ENCODE measurements at places on chromosomes 12 and 14. TPM values are rescaled to one million over a fixed set of nuclear protein-coding genes. Genes with fewer than 3 reads are reported as not detected.

DNA sequence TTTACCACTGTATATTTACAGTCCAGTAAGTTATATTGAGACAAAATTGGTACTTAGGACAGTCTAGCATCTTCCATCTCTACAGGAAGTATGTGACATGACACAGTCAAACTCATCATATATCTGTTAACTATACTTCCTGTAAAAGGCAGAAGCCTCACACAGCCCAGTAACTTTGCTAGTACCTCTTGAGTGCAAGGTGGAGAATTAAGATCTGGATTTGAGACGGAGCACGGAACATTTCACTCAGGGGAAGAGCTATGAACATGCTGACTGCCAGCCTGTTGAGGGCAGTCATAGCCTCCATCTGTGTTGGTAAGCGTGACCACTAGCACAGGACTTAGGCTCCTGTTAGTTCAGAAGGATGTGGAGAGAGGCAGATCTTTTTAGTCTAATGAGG, 333.7 kb upstream of the OR4E1 start:
- H3K36me3 ChIP-seq, result no peaks in the 10 kb centered on the region
- no peak for DNase-seq
- no peaks in the 10 kb centered on the region for H3K27me3 ChIP-seq
- no peak overlapping the region for H3K27ac ChIP-seq

GRCh38 chr12:2682296-2683251, 112.2 kb upstream of the FKBP4 start:
- H3K27me3 ChIP-seq, result no peaks in the 10 kb centered on the region
- no peak for DNase-seq
- no peak overlapping the region for H3K27ac ChIP-seq
- H3K4me1 ChIP-seq, result no peaks in the 10 kb centered on the region

- no peaks in the 10 kb centered on the region for H3K4me1 ChIP-seq
- H3K27ac ChIP-seq, result no peak overlapping the region
- no peak overlapping the region for H3K4me3 ChIP-seq
- H3K27me3 ChIP-seq, result no peaks in the 10 kb centered on the region
Measured at GRCh38 chr12:11624116-11624515, 25.4 kb upstream of the ETV6 start.

DNA sequence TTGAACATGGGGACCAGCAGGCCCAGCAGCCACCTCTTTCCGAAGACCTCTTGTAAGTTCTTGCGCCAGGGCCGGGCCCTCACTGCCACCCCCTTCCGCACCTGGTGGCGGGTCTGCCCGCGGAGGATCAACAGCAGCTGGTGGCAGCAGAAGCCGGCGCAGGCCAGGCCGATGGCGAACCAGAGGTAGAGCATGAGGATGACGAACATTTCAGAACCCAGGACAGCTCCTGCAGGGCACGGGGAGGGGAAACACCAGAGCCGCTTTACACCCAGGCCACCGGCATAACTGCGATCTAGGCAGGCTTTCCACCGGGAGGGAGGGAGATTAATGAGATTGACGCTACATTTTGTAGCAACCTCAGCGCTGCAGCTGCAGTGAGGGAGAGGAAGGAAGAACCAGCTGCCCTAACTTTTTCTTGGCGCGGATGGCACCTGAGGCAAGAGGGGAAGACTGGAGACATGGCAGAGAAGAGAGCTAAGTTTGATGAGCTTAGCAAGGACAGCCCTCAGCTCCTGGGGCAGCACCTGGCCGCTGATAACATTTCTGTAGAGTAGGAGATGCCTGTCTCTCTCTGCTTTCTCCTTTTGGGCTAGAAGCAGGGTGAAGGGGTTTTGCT, 7.8 kb downstream of the ZDHHC22 start:
- no peak for DNase-seq
- no peak overlapping the region for H3K27ac ChIP-seq
- H3K27me3 ChIP-seq, result peaks cover 8% of the 10 kb centered on the region
- no peaks in the 10 kb centered on the region for H3K4me1 ChIP-seq

TMPRSS12 gene
- total RNA-seq, result not detected

SLC10A1 gene
- not detected for total RNA-seq

DNA sequence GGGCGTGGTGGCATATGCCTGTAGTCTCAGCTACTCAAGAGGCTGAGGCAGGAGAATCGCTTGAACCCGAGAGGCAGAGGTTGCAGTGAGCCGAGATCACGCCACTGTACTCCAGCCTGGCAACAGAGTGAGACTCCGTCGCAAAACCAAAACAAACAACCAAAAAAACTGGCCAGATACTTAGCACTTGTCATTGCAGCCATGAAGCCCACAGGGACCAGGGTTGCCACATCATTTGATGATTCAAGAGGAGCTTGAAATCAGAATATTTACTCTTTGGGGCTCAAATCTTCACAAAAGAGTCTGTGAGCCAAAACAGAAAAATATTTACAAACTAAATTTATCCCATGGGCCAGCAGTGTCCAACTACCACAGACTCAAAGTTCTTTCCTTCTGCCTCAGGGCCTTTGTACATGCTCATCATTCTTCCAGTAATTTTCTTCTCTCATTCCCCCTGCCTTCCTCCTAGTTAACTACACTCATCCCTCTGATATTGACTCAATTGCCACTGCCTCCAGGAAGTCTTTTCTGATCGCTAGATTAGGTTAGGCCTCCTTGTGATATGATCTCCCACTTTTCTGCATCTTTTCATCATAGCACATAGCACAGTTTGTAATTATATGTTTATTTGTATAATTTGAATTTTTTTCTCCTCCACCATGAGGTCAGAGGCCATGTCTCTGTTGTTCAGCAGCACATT, 130.8 kb upstream of the PLEKHG7 start:
- H3K36me3 ChIP-seq, result no peaks in the 10 kb centered on the region
- no peak for DNase-seq
- H3K27ac ChIP-seq, result no peak overlapping the region
- no peaks in the 10 kb centered on the region for H3K27me3 ChIP-seq
- no peak overlapping the region for H3K4me3 ChIP-seq

COCH gene
- total RNA-seq, result 1.5 TPM

- no peaks in the 10 kb centered on the region for H3K4me1 ChIP-seq
- H3K36me3 ChIP-seq, result no peaks in the 10 kb centered on the region
- H3K27me3 ChIP-seq, result no peaks in the 10 kb centered on the region
- H3K4me3 ChIP-seq, result no peak overlapping the region
- no peak overlapping the region for H3K27ac ChIP-seq
Measured at GRCh38 chr14:81727218-81727617, 193.6 kb upstream of the SEL1L start.

GYS2 gene
- total RNA-seq, result not detected

DNA sequence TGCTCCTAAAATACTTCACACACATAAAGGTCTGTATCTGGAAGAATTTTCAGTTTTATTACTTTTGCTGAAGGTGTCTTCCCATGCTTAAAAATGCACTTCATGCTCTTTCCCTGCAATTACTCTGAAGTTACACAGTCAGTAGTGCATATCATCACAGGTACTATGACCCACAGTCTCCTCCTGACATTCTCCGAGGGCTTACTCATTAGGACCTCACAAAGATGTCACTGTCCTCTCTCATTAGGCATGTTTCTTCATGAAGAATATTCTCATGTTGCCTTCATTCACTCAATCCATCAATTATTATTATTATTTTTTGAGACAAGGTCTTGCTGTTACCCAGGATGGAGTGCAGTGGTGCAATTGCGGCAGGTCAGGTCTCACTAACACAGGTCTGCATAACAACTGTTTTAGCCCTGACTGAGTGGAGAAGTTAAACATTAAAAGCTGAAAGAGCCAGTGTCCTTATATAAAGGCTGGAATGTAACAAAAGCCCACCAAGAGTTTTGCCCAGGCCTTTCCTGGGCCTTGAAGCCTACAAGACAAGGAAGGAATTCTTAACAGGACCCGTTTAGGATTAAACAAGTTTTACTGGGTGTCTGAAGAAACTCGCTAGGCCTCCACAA, 119.5 kb upstream of the WSCD2 start:
- no peak overlapping the region for H3K4me3 ChIP-seq
- no peak overlapping the region for H3K27ac ChIP-seq
- no peaks in the 10 kb centered on the region for H3K27me3 ChIP-seq
- H3K36me3 ChIP-seq, result no peaks in the 10 kb centered on the region
- no peak for DNase-seq
- no peaks in the 10 kb centered on the region for H3K4me1 ChIP-seq

GRCh38 chr12:123760267-123760938, 1.7 kb upstream of the DNAH10 start:
- peaks cover 26% of the 10 kb centered on the region for H3K4me1 ChIP-seq
- peaks cover 5% of the 10 kb centered on the region for H3K36me3 ChIP-seq
- no peak for DNase-seq
- no peak overlapping the region for H3K4me3 ChIP-seq
- no peak overlapping the region for H3K27ac ChIP-seq
- H3K27me3 ChIP-seq, result no peaks in the 10 kb centered on the region

Measured in thoracic aorta (tissue), 2 donors.